ENCODE measurements at places on chromosomes 13 and 19.
A peak's percentile ranks its signal among the peaks of the same experiment; 100 is the strongest.

DNA sequence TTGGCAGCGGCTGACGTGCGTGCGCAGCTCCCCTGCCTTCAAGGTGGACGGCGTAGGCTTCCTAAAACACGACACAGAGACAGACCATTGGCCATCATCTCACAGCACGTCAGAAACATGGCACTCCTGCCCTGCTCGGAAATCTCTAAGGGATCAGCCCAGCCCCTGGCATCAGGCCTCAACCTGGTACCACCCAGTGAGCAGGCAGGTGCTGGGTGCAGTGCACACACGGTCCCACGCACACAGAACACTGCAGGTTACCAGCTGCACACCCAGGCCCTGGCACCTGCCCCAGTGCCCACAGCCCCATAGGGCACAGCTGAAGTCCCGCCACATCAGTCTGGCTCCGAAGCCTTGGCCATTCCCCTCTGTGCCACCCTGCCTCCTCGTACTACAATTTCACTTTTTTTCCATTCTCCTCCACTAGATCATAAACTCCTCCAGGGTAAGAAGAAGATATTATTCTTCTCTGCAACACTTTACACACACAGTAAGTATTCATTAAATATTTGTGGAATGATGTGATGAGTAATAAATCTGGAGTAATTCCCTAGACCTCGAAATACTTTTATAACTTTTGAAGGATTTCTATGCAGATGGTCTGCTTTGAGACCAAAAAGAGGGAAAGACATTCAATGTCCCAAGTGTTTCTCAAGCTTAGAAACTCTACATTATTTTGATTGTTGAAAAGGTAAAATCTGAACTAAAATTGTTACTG is 156.4 kb downstream of the COL4A1 start:
- DNase-seq = no peak

DNA sequence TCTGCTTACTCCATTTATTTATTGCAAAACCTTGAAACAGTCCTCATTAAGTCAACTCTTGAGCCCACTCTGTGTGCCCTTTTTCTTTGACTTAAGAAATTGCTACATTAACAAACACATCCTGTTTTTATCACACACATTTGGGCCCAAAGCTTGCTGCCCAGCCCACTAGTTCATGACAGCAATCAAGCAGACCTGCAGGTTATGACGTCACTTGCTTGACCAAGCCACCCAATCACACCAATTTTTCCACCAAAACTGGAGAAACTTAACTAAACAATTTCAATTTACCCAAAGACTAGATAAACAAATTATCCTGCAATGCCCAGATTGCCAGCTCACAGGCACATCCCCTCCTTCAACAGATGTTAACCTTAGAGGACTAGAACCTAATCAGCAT is 120.7 kb downstream of the ZNF429 start:
- DNase-seq = no peak

- DNase-seq = no peak
Observed at GRCh38 chr19:56839652-56840450, 675 bp downstream of the PEG3 start.

DNA sequence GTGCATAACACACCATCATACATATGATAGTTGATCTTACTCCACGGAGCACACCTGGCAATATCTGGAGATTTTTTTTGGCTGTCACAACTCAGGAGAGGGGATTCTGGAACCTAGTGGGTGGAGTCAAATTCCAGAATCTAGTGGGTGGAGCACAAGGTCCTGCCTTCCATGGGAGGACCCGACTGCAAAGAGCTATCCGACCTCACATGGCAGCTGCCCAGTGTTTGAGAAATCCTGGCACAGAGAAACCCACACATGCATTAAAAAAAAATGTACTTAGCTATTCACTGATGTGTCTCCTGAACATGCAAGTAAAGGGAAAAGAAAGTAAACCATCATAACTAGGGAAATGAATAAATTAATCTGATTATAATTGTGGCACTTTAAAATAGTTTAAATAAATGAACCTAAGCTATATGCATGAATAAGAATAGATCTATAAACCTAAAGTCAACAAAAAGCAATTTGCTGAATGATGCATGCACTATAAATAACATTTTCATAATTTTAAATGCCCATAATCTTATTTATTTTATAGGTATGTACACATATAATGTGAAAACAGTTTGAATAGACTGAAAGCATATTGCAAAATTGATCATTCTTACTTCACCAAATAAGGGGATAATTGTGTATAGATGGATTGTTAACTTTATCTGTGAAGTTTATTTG is 300.3 kb downstream of the MYO16 start:
- DNase-seq = no peak

- DNase-seq = no peak
Observed at GRCh38 chr13:43874504-43875092, 4.9 kb downstream of the CCDC122 start.

GRCh38 chr13:93146584-93147297 is 79.9 kb upstream of the GPC6 start:
- DNase-seq = no peak

DNA sequence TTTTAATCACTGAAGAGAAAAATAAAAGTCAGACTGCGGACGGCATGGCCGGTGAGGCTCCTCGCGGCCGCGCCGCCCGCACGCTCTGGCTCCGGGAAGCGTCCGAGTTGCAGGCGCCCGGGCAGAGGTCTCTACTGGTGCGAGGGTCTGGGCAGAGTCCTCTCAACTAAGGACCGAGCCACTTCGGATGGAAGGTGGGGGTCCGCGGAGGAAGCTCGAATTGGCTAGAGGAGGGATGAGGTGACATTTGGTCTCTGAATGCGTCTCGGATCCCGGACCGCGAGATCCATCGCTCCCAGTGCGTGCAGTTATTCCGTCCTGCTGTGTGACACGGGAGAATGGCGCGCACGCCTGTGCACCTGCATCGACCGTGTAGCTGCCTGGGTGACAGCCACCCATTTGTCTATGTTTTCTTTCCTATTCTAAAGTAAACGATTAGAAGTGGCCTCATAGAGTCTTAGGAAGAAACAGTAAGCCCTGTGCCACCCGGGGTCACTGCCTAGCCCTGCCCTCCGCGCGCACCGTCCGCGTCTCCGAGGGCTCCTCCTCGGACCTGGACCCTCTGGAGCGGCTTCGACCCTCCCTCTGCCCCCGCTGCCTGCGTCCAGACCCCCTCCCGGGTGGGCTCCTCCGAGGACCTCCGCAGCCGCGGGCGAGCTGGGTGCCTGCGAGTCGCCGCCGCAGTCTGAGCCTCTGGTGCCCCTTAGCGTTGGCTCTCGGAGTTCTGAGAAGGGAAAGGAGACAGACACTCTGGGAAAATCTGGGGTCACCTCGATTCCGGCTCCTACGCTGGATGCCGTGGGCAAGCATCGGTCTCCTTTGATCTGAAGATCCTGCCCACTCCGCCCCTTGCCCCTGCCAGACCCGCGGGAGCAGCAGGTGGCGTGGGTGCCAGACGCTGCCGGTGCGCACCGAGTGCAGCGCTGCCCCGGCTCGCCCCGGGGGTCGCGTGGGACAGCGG is 347.4 kb downstream of the LIG4 start:
- no peak for DNase-seq

- no peak for DNase-seq
Observed at GRCh38 chr19:4972509-4973230, 3.8 kb downstream of the KDM4B start.

- peak; percentile 42 for DNase-seq
Observed at GRCh38 chr19:41356984-41357739, 3.4 kb upstream of the TGFB1 start.

GRCh38 chr13:100636004-100636403 is 38.6 kb downstream of the TMTC4 start:
- DNase-seq = no peak

GRCh38 chr19:42176990-42177685 is 40.3 kb downstream of the DEDD2 start:
- DNase-seq = peak; percentile 78

- DNase-seq = peak; percentile 87
Observed at GRCh38 chr19:46704379-46705076, 12.4 kb downstream of the PRKD2 start.

- no peak for DNase-seq
Observed at GRCh38 chr13:77338961-77339401, 12.1 kb upstream of the MYCBP2 start.

DNA sequence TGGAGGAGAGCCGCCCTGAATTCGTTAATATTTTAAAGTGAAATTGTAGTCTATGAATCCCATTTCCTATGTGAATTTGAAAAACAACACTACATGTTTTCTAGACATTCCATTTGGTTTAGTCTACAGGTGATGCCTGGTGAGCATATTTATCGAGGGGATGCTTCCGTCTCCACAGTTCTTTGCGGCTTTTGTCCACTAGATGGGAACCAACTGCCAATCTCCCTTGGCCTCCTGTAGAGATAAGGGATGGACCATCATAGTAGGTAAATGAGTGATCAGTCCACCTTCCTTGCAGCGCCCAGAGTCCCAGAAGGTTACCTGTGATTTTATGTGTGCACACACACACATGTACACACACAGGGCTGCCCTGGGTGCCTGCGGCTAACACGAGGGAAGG is 289.8 kb upstream of the SOX21 start:
- DNase-seq = no peak

- no peak for DNase-seq
Observed at GRCh38 chr13:113371061-113371460, 7.1 kb upstream of the GRTP1 start.

DNA sequence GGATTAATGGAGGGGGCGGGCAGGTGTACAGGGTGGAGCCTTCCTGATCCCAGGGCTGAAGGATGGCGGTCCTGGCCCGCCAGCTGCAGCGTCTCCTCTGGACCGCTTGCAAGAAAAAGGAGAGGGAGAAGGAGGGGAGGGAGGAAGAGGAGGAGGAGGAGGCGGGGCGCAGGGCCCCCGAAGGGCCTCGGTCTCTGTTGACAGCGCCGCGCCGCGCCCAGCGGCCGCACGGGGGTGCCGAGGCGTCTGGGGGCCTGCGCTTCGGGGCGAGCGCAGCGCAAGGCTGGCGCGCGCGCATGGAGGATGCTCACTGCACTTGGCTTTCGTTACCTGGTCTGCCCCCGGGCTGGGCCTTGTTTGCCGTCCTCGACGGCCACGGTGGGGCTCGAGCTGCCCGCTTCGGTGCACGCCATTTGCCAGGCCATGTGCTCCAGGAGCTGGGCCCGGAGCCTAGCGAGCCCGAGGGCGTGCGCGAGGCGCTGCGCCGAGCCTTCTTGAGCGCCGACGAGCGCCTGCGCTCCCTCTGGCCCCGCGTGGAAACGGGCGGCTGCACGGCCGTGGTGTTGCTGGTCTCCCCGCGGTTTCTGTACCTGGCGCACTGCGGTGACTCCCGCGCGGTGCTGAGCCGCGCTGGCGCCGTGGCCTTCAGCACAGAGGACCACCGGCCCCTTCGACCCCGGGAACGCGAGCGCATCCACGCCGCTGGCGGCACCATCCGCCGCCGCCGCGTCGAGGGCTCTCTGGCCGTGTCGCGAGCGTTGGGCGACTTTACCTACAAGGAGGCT is at the start of gene PPM1N:
PPM1N (plus strand) TSS at position 33 of the 785 bp plus-strand sequence; CDS start at position 63, 30 bp downstream.
- peak; percentile 75 for DNase-seq

GRCh38 chr13:79581870-79582315 is 100.9 kb downstream of the NDFIP2 start:
- DNase-seq = no peak

DNA sequence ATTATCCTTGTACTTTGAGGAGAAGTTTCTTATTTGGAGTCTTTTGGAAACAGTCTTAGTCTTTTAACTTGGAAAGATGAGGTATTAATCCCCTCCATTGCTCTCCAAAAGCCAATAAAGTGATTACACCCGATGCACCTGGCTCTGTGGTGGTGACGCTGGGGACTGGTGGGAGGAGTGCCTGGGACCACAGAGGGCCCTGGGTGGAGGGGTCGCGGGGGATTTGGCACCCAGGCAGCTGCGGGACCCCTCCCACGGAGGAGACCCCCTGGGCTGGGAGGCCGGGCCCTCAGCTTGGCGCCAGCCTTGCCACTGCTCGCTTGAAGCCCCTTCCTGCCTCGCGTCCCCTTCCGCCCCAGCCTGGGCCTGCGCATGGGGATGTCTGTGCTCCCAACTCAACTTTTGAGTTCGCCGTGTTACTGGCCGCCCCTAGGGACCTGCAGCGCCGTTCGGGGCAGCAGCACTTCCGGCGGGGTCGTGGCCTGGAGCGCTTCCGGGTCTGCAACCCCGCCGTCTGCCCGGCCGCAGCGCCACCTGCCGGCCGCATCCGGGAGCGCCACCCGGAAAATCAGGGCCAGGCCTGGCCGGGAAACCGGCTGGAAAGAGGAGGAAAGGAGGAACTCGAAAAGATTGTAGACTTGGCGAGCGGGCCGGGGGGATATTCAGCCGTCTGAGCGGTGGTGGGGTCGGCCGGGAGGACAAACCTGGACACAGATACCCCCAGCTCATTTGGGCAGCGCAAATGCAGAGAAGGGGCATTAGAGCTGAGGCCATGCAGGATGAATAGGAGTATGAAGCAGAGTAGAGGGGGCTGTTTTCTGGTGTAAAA is 8.4 kb downstream of the PEAK3 start:
- peak; percentile 76 for DNase-seq

DNA sequence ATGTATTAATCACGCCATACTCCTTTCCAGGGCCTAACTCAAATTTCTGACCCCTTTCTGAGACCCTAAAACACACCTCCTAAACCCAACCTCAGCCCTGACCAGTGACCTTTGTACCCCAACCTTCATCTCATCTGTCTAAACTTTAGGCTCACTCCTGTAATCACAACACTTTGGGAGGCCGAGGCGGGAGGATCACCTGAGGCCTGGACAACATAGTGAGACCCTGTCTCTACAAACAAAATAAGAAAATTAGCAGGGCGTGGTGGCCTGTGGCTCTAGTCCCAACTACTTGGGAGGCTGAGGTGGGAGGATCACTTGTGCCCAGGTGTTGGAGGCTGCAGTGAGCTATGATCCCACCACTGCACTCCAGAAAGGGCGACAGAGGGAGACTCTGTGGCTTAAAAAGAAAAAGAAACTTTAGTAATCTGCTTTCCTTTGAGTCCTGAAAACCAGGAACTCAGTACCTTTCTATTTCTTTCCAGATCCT is 4.7 kb downstream of the RTN2 start:
- DNase-seq = no peak
